Fibroblast of skin of abdomen (primary cell): ENCODE measurements at places on chromosomes 3 and 15.

- peak; percentile 49 for DNase-seq
These were observed 70.2 kb downstream of the TFG start for GRCh38 chr3:100779480-100779879.

- peak; percentile 43 for DNase-seq
These were observed 29.2 kb upstream of the UMPS start for GRCh38 chr3:124700880-124701684.

- no peak for DNase-seq
These were observed 8.2 kb downstream of the DENND4A start for GRCh38 chr15:65783872-65784271.

DNA sequence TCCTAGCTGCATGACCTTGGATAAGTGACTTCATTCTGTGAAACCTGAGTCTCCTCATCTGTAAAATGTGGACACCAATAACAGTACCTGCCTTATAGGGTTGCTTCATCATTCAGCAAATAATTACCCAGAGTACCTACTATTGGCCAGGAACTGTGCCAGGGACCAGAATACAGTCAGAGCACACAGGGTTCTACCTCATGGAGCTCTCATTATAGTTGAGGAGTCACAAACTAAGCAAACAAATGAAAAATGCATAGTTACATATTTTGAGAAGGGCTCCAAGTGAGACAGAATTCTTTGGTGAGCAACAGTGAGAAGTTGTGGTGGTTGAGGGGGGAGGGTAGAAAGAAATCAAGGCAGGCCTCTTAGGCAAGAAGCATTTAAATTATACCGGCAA, 308.6 kb upstream of the WNT5A start:
- peak; percentile 12 for DNase-seq

- no peak for DNase-seq
These were observed 1.7 kb downstream of the SIN3A start for GRCh38 chr15:75449585-75450306.

DNA sequence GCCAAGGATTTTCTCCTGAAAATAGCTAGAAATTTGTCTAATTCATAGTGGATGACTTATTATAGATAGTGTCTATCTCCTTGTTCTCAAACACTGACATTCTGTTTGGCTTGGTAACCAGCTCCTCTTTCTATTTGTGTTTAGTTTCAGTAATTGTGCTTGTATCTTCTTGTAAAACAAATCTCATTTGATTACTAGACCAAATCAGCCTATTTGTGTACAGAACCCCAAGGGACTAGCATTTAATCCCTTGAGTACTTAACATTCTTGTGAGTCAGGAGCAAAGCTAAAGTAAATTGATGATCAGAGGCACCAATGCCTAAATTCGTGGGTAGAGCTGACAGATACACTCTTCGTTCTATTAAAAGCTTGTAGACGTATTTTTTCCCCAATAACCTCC, 306.5 kb upstream of the SLITRK3 start:
- no peak for DNase-seq

DNA sequence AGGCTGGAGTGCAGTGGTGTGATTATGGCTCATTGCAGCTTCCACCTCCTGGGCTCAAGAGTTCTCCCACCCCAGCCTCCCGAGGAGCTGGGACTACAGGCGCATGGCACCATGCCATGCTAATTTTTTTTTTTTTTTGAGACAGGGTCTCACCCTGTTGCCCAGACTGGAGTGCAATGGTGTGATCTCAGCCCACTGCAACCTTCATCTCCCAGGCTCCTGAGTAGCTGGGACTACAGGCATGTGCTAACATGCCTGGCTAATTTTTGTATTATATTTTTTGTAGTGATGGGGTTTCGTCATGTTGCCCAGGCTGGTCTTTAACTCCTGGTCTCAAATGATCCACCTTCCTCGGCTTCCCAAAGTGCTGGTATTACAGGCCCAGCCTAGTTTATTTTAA, 4.0 kb downstream of the TEX9 start:
- DNase-seq, result no peak

DNA sequence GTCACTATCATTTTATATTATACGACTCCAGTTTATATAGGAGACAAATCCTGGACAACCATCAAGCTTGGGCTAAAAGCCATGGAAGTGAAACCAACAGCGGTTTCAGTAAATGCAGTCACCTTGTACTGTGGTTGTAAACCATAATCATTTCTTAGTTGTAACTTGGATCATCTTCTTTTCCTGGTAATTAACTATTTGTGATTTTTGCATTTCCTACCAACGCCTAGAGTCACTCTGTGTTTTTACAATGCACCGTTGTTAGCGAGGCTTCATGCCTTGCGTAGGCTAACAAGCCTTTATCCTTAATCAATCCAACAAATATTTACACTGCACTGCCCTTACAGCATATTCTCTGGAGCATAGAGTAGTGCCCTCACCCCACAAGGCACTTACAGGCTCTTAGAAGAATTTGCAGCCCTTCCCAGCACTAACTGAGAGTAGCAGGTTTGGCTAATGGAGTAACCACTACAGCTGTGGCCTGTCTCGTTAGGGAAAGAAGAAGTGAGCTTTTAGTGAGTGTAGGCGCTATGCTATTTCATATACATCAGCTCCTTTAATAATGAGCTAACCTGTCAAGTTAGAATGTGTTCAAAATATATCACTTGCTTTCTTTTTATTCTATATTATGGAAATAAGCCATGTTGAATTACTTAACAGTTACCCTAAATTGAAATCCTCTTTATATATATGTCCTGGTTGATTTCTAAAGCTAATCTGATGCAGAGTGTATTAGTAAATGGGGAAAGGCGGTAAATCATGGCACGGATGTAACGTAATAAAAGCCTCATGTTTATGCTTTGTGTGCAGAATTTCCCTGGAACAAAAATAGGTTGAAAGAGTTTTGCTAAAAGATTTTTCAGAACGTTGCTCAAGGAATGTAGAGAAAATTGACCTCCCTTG, 62.8 kb downstream of the ABHD2 start:
- peak; percentile 35 for DNase-seq
